ENCODE measurements at places on chromosomes 4 and X.

DNA sequence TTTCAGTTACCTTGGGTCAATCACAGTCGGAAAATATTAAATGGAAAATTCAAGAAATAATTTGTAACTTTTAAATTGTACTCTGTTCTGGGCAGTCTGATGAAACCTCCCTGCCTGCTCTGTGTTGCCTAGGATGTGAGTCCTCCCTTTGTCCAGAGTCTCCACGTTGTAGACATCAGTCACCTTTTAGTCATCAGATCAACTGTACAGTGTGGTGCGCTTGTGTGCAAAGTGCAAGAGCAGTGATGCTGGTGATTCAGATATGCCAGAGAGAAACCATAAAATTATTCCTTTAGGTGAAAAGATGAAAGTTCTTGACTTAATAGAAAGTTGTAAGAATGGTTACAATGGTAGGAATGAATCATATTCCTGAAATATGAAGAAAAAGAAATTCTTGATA lies 1.4 kb downstream of the SPATA4 start:
- no peak for DNase-seq

DNA sequence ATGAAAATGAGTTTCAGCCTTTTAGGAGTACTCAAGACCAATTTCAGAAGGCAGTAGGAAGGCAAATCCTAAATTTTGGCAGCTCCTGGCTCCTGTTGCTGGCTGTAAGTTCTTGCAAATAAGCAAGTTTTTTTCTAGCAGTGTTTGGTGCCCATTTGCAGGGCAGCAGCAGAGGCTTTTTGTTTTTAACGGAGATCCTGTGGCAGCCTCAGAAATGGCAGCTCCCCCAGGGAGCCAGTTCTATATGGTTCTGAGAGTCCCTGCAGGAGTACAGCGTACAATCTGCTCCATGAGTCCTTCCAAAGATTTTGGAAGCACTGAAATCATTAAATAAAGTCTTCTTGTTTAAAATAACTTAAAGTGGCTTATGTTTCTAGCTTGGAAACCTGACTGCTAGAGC lies 171.9 kb downstream of the NDST4 start:
- DNase-seq: no peak

GRCh38 chrX:117743469-117744251 lies 372.9 kb downstream of the KLHL13 start:
- DNase-seq: no peak

DNA sequence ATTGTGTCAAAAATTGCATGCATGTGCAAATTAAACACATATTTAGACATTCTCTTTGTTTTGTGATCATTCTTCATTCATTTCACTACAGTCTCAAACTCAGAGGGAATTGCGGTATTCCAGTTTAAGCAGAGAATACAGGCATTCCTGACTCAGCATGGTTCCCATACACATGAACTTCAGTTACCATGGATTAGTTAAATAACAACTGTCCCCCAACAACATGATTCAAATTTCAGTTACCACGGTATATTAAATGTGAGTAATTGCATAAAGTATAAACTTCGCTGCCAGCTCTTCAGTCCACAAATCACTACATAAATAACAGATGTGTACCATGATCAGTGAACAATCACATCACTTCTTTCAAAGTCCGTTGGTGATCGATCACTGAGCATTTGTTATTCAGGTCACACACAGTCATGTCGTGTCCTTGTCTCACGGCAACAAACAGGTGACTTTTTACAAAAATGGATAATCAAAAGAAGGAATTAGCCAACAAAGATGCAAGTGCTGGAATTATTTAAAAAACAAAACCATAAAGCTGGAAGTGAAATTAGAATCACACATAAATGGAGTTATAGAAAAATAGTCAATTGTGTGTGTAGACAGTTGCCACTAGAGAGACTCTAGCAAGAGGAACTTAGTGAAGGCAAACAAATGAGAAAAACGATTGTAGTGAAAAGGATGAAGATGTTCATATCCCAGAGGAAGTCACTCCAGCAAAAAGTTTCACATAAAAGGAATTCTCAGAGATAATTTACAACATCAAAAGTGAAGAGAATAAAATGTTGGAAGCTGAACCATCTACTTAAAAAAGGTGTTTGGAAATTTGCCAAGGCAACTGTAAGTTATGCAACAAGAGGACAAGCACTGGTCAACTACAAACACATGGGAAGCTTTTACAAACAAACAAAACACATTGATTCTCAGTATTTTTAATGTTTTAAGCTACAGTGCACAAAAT lies 138.6 kb upstream of the SMARCAD1 start:
- no peak for DNase-seq

Measured in activated CD8-positive, alpha-beta memory T cell treated with anti-CD3 and anti-CD28 coated beads for 24 hours (primary cell).